Adrenal gland (tissue), 19 donors: ENCODE measurements at places on chromosomes 12 and 14. TPM values are rescaled to one million over a fixed set of nuclear protein-coding genes. Genes with fewer than 3 reads are reported as not detected.
A peak's percentile ranks its signal among the peaks of the same experiment; 100 is the strongest.

DNA sequence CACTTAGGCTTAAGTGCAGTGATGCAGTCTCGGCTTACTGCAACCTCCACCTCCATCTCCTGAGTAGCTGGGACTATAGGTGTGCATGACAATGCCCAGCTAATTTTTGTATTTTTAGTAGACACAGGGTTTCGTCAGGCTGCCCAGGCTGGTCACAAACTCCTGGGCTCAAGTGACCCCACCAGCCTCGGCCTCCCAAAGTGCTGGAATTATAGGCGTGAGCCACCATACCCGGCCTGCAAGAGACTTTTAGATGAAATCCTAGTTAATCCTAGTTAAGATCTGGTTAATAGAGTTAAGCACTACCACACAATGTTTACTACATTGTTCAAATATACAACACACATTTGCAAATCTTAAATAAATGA lies 196.5 kb upstream of the AMIGO2 start:
- DNase-seq = no peak

- DNase-seq = peak; percentile 61
Measured at GRCh38 chr12:95548539-95549391, 2.5 kb downstream of the USP44 start.

DNA sequence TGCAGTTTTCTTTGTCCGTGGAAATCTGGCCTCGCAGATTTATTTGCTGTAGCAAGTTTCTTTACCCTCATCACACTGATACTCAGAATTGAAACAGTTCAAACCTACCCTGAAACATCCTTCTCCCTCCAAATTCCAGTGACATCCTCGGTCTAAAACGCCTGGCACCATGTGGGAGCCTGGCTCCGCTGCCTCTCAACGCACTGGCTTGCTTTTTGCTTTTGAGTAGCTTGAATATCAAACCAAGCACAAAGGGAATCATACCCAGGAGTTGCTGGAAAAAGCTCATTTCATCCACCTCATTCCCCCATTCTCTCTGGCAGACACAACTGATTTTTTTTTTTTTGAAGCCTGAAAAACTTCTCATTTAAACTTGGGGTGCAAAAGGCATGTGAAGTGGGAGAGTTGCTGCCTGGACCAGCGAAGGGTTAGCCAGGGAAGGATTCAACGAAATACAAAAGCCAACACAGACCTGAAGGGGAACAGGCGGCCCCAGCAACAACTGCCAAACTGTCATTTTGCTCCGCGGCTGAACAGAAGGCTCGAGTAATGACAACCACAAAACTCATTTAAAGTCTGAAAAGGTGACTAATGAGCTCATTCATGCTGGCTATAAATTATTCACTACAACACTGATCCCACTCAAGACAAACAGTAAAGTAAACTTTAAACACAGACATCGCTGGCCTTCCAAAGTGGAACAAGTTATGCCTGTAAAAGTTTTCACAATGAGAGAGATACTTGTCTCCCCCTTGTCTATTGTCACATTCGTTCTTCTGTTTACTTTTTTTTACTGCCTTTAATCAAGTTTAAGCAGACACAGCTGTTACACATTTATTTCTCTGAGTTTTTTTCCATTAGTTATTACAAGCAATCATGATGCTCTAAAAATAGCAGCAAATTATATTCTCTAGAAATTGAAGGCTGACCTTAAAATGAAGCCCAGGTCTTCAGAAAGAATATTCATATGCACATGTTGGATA lies 12.5 kb upstream of the FOXN3 start:
- no peak for DNase-seq

DNA sequence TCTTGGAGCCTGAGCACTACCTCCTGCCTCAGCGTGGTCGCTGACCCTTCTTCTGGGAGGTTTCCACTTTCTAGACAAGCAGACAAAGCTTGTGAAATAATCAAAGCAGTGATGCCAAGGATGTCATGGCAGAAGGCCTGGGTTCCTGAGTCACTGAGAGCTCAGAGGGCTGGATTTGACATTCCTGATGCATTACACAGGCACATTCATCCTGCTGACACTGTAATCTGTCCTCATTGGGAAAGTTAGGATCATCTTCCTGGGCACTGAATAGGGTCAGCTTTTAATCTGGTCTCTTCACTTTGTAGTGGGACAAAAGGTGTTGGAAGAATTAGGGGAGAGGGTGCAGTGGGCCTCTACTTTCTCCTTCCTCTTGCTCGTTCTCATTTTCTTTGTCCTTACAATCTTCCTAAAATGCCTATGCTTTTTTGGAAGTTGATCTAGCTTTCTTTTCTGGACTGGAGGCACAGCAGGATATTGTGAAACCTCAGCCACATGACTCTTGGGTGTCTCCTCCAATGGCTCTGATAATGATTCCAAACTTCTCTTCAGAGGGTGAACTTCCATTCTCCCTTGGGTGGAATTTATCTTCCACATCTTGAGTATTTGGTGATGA lies 29.6 kb downstream of the EEA1 start:
- peak; percentile 92 for DNase-seq

DNA sequence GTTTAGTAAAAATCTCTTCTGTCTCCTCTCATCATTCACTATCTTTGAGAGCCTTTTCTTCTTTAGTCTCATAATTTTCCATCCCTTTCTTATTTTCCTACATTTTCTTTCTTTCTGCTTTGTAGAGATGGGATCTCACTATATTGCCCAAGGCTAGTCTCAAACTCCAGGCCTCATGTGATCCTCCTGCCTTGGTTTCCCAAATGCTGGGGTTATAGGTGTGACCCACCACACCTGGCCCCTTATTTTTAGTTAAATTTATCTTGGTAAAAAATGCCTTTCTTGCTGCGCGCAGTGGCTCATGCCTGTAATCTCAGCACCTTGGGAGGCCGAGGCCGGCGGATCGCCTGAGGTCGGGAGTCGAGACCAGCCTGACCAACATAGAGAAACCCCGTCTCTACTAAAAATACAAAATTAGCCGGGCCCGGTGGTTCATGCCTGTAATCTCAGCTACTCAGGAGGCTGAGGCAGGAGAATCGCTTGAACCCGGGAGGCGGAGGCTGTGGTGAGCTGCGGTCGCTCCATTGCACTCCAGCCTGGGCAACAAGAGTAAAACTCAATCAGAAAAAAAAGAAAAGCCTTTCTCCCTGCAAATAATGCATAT lies 996 bp downstream of the SLC2A3 start:
- no peak for DNase-seq

DNA sequence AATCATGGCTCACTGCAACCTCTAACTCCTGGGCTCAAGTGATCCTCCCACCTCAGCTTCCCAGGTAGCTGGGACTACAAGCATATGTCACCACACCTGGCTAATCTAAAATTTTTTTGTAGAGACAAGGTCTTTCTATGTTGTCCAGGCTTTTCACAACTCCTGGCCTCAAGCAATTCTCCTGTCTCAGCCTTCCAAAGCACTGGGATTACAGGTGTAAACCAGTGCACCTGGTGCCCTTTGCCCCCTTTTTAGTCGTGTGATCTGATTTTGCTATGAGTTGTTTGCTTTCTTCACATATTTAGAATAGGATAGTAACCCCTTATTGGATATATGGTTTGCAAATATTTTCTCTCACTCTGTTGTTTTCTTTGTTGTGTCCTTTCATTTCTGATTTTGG lies 1.7 kb upstream of the RAD52 start:
- no peak for DNase-seq

Gene PPP1R1A
- 1.4 TPM for total RNA-seq

DNA sequence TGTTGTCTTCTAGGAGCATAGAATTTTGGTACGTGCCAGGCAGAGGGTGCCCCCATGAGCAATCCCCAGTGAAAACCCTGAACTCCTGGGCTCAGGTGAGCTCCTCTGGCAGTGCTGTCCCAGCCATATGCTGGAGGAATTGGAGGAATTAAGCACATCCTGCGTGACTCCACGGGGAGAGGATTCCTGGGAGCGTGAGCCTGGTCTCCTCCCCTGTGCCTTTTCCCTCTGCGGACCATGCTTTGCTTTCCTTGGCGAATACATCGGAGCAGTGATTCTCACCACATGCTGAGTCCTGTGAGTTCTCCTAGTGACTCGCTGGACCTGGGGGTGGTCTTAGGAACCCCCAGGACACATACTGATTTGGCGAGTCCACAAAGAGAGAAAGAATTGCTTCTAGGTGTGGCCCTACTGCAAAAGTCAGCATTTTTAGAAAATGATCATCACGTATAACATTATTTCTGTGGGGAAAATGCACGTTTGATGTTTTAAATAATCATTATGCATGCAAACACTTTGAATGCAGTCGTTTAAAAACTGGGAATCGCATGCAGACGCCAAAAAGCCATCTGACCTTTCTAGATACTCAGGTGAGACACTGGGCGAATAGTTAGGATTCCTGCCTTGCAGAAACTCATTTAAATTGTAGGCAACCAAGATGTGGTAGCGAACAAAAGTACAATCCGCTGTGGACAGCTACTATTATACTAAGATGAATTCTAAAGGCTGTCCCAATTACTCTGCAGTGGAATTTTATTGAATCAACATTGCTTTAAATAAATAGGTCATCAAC lies 370.9 kb downstream of the TMEM132D start:
- DNase-seq = no peak

DNA sequence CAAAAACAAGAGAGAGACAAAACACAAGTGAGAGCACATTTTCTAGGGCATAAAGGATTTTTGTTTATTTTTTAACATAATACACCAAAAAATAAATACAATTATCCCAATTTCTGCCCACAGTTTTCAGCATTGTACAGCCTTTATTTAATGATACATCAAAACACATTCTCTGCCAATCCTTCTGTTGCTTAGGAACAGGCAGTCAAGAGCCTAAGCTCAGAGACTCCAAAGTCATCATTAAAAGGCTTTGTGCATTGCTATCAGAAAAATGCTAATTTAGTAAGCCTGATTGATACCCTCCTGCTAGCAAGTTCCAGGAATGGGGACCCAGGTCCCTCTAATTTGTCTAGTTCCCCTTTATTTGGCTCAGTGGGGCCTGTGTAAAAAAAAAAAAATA lies 536.5 kb downstream of the RPS29 start:
- DNase-seq = no peak

Gene RAD51AP1
- total RNA-seq = not detected

DNA sequence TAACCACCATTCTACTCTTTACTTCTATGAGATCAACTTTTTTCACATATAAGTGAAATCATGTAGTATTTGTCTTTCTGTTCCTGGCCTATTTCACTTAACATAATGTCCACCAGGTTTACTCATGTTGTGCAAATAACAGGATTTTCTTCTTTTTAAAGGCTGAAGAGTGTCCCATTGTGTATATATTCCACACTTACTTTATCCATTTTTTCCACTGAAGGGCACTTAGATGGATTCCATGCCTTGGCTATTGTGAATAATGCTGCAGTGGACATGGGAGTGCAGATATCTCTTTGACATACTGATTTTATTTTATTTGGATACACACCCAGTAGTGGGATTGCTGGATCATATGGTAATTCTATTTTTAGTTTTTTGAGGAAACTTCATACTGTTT lies 181.1 kb upstream of the HMGA2 start:
- no peak for DNase-seq

GRCh38 chr14:28742171-28742846 lies 24.3 kb upstream of the FOXG1 start:
- no peak for DNase-seq

DNA sequence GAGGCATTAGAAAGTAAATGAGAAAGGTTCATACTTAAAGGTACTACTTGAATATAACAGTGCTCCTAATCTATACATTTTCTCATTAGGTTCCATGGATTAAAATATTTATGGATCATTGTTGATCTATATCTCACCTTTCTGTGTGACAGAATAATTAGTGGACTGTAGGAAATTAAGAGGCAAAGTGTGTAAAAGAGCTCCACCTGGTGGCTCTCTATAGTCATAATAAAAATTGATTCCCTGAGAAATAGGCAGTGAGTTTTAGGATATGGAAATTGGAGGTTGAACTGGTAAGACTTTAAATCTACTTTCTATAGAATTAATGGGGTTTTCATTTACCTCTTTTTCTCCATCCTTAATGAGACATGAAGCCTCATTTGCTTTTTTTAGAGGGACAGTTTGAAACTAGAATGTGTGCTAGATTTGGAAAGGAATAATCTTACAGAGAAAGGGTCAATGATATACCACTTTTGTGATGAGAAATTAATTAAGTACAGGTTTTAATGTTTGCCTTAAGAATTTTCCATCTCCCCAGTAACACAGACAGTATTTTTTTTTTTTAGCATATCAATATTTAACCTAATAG lies 11.8 kb upstream of the DERA start:
- DNase-seq = no peak
